ENCODE measurements at places on chromosomes 3 and 15.

- no peak for DNase-seq
These were observed 101.1 kb downstream of the BOC start for GRCh38 chr3:113312416-113312815.

- DNase-seq = peak; percentile 27
These were observed 684 bp upstream of the RPS27L start for GRCh38 chr15:63157891-63158431.

- no peak for DNase-seq
These were observed 311.9 kb upstream of the EPHA3 start for GRCh38 chr3:88795503-88795902.

DNA sequence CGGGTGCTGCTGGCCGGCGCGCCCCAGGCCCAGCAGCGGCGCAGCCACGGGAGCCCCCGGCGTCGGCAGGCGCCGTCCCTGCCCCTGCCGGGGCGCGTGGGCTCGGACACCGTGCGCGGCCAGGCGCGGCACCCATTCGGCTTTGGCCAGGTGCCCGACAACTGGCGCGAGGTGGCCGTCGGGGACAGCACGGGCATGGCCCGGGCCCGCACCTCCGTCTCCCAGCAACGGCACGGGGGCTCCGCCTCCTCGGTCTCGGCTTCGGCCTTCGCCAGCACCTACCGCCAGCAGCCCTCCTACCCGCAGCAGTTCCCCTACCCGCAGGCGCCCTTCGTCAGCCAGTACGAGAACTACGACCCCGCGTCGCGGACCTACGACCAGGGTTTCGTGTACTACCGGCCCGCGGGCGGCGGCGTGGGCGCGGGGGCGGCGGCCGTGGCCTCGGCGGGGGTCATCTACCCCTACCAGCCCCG, 777 bp downstream of the LOXL1 start:
- peak; percentile 62 for DNase-seq

DNA sequence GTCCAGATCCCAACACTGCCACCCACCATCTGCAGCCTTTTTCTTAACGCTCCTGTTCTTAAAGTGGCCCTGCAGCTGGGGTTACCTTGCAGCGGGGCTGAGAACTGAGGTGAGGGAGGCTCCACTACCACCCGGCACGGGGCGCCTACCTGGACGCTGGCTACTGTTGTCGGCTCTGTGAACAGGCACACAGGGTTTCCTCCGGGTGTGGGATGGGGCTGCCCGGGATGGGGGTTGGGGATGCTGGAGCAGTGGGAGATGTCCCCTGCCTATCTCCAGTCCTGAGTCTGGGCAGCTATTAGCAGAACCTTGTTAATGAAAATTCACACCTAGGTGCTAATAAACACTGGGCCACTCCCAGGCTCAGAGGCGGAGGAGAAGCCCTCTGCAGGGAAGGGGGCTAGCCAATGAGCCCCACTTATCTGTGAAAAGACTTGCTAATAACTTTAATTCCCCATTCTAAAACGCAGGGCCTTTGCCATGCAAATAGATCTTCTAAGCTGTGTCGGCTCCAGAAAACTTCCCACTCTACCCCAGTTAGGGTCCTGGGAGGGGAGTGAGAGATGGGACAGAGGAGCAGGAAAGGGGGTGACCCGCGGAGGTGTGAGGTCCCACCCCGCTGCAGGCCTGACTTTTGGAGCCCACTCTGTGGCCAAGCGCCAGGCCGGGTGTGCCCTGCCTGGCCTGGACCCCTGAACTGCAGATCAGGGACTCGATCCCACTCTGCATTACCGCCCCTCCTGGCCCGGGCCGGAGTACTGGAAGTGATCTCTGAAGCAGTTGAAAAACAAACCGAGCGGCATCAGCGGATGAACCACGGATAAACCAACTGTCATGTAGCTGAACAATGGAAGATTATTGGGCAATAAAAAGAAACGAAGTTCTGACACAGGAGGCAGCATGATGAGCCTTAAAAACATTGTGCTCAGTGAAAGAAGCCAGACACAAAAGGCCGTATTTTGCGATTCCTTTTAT, 3.1 kb downstream of the MESP1 start:
- DNase-seq = no peak

DNA sequence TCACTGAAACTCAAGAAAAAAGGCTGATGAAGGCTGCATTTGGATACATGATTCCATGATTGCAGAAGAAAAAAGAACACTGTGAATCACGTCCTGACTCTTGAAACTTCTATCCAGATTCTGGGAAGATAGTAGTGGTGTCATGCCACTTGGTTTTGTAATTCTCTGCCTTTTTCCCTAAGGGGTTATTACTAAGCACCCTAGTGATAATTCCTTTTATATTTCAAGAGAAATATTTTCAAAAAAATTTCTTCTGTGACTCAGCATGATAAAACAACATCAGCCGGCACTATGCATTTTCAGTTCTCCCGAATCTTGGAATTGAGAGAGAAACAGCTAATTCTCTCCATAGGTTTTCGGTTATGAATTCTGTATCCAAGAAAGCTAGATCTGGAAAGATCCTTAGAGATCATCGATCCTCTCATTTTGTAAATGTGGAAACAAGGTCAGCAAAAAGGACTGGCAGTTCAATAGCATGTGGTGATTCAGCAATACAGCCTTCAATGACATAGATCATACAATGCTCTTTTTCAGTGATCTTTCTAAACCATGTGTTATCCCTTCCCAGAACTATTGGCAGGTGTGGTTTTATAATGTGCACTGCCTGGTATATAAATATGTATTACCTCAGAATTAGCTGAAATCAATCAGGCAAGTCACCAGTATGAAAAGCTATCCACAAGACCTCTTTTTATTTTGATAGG, 42.6 kb upstream of the TP63 start:
- no peak for DNase-seq

DNA sequence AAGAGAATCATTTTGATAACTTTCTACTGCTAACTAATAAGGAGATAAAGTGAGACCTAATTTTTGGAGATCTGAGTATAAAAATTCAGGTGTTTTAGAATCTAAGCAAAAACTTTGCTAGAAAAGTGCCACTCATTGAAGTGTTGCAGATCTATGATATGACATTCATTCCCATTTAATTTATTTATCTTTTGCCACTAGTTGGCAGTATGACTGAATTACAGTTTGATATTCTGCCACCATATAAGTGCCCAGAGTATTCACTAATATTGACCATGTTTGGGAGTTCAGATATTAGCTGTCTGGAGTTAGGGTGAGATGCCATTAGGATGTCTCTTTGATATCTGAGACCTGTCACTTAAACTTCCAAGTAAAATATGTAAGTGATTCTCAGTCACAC, 251.3 kb upstream of the GBE1 start:
- DNase-seq = no peak

DNA sequence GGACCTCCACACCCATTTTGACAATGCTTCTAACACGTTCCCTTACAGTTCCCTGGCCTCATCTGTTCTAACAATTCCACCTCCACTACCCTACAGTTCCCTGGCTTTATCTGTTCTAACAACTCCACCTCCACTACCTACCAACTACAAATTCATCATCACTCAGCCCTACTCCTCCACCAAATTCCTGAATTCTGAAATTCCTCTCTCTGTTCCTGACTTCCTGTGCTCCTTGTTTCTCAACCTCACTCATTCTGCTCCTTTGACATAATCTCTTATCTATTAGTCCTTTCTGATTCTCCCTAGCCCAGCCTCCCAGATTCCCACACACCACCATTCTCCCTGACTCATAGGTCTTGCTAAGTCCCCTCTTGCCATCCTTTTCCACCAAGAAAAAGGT, 22.5 kb downstream of the UPK1B start:
- no peak for DNase-seq

- no peak for DNase-seq
These were observed 5.6 kb downstream of the GMPS start for GRCh38 chr3:155876037-155876436.

DNA sequence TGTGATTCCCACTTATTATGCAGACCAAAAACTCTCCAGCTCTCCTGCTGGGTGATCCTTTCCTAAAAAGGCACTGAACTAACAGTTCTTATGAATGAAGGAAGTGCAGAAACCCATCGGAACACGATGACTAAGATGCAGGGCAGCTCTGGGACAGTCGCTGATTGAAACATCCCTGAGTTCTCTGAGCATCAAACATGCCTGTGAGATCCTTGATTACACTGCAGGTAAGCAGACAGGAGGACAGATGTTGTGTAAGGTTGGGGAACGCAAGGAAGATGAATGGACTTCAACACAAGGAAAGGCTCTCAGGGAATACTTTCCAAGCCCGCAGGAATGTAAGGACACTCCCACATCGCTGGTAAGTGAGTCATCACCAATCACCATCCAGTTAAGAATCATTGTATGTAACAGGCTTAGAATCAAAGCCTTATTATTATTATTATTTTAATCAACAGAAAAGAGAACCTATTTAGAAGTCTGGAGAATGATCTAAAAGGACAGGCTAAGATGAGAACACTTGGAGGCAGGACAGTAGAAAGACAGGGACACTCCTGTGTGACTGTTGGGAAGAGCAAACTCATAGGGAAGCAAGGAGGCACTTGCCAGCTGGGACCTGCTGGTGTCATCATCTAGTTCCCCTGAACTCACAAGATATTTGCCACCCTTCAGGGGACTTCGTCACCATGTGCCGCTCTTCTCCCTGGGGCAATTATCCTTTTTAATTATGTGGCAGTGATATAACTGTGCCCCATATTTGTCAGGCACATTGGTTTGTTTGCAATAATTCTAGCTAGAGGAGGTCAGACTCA, 26.0 kb downstream of the TMEM158 start:
- peak; percentile 8 for DNase-seq

DNA sequence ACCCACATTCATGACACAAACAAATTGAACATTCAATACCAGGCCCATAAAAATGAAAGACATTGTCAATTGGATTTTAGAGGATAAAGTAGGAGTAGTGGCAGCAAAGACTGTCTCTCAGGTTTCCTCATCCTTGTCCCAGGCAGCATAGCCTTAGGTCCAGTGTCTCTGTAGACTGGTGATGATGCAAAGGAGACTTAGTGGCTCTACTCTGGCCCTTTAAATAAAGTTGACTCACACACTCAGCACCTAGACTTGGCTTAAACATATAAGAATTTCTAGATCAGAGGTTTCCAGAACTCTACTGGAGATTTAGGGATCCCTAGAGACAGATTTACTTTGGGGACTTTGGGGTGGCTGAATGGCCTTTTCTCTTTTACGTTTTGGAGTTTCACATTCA, 166.6 kb downstream of the NR1D2 start:
- no peak for DNase-seq

DNA sequence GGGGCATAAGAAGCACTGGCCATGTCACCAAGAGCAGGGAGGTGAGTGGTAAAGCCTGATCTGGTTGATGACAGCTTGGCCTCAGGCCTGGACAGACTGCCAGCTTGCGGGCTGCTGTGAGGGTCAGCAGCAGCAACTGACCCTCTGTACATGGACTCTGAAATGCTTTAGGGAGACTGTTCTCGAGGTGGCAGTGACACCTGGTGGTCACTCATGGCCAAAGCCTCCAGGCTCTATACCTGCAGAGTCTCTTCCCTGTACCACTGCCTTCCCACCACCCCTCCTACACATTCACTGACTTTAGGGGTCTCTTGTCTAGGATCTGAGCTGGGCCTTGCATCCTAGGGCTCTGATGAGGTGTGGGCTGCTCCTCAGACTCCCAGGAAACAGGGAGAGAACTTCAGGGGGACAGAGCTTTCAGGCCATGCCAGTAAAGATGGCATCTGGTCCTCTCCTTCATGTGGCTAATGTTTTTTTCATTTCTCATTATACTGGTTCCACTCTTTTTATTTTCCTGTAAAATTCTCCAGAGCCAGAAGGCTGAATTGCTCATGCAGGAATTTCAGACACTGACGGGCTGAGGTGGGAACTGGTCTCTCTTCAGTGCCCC, 17.2 kb upstream of the TIMP4 start:
- peak; percentile 48 for DNase-seq

GRCh38 chr15:95994418-95994817, 336.1 kb upstream of the NR2F2 start:
- DNase-seq = no peak

GRCh38 chr3:196688349-196688748, 23.7 kb downstream of the CEP19 start:
- no peak for DNase-seq

GRCh38 chr3:185825639-185826481, 1.0 kb upstream of the IGF2BP2 start:
- DNase-seq = peak; percentile 23

GRCh38 chr3:96863129-96863740, 48.8 kb downstream of the EPHA6 start:
- DNase-seq = peak; percentile 27

DNA sequence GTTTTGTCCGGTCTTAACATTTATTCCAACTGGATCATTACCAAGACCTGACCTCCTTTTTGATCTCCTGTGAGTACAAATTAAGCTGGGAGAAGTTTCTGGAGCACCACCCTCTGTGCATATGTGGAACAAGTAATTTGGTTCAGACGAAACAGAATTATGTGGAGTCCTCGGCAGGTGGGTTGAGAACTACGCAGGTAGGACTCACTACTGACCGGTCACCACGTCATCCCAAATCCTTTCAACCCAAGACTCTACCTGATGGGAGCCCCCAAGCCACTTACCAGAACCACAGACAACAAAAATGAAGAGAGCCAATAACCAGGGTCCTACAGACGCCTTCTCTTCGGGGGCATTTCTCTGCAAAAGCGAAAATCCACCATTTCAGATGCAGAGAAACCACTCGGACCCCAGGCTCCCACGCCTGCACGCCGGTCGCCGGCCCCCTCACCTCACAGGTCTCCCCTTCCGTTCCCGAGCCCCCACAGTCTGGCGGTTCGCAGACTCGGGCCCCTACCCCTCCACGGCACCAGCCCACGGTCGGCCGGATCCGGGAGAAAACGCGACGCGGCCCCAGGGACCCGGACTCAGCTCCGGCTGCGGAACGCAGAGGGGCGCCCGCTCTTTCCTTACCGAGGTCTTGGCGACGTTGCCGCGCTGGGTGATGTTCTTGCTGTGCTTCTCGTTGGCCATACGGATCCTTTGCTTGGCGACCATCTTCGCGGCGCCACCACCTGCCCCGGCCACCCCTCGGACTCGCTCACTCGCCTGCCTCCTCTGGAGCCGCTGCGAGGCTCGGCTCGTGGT, 674 bp downstream of the SERP1 start:
- peak; percentile 19 for DNase-seq

DNA sequence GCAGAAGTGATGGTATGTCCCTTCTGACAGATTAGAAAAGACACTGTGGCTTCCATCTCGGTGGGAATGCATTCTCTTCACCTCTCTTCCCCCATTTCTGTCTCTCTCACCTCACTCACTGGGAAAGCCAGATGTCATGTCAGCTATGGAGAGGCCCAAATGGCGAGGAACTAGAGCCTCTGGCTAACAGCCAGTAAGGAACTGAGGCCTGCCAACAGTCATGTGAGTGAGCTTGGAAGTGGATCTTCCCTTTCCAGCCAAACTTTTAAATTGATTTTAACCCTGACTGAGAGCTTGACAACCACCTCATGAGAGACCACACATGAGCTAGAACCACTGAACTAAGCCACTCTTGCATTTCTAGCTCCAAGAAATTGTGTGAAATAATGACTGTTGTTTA, 35.2 kb upstream of the CDAN1 start:
- DNase-seq = no peak

DNA sequence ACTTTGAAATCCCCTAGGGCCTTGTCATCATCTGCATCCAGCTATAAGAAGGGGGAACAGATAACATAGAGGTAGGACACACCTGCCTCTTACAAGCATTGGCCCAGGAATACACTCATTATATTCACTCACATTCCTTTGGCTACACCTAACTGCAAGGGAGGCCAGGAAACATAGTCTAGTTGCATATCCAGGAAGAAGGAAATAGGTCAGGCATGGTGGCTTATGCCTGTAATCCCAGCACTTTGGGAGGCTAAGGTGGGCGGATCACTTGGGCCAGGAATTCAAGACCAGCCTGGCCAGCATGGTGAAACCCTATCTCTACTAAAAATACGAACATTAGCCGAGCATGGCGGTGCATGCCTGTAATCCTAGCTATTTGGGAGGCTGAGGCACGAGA, 48.8 kb downstream of the GTPBP8 start:
- DNase-seq = no peak
